Left kidney (tissue), 8 donors: ENCODE measurements at places on chromosomes 3 and 15.

DNA sequence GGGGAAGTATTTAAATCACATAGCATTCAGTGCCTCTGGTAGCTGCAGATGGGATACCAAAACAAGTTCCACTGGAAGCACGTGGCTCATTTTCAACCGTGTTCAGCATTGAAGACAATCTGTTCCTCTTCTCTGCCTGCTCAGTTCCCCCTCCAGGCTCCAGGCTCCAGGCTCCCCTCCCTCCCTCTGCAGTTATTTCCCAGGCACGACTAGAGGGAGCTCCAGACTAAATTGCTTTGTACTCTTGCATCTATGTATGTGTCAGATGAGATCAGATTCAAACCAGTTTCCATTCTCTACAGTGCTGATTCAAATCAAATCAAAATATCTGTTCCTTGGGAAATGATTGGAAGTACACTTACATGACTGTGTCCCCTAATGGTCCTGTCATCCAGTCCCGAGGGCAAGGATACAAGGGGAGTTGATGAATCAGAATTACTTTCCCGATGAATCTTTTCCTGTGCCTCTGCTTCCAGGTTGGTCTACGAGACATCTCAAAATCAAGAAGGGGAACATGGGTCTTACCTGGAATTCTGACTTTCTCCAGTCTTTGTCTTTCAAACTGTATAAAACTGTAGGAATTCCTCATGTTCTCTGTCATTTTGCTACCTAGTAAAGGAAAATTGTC lies 600.5 kb downstream of the EDEM1 start:
- peak; percentile 55 for DNase-seq

DNA sequence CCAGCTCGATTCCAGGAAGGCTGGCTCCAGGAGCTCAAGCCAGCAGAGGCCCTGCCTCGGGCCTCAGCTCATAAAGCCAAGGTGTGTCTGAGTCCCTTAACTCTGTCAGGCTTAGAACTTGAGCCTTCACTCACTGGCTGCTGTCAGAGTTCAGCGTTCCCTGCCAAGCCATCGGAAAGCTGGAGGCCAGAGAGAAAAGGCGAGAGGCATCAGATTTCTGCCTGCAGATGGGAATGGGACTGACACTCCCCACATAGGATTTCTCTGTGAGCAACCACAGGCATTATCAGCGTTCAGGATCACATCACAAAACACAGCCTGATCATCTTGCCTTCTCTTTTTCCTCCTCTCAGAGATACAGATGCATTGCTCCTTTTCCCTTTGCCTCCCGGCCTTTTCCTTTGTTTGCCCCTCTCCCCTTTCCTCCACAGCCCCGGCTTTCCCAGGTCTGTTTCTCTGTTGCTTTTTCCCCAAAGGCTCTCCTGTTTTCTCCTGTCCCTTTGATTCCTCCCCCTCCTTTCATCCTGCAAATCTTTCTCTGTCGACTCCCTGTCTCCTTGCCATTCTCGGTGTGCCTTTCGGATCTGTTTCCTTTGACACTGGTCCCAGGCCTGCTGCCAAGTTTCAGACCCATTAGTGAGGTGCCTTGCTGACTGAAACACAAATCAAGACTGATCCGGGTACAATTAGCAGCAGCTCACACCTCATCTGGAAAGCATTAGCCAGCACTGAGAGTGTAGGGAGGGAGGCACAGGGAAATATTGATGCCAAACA lies 44.5 kb upstream of the BOC start:
- peak; percentile 82 for DNase-seq

- no peak for DNase-seq
Observed at GRCh38 chr15:58473724-58474123, 41.9 kb downstream of the LIPC start.

DNA sequence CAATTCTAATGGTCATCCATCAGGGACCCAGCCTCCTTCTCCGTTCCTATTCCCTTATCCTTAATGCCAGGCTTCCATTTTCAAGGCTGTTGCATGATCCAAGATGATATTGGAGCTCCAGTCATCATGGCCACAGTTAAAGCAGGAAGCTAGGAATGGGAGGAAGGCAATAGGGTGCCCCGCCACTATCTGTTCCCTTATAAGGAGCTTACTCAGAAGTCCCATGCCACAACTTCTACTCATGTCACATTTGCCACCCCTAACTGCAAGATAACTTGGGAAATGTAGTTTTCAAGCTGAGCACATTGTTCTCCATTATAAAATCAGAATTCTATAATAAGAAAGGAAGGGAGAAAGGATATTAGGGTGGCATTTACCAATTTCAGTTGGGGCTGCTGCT lies 38.6 kb upstream of the SPSB4 start:
- no peak for DNase-seq

- DNase-seq, result no peak
Observed at GRCh38 chr3:169552533-169552932, 111.0 kb downstream of the MECOM start.

GRCh38 chr15:33152502-33153109 lies 41.9 kb downstream of the FMN1 start:
- DNase-seq, result no peak

- no peak for DNase-seq
Observed at GRCh38 chr3:154971341-154971740, 108.8 kb upstream of the MME start.
